ENCODE measurements at places on chromosomes 3 and 15.

GRCh38 chr3:109874896-109875708 lies 537.8 kb upstream of the DPPA4 start:
- no peak for DNase-seq

DNA sequence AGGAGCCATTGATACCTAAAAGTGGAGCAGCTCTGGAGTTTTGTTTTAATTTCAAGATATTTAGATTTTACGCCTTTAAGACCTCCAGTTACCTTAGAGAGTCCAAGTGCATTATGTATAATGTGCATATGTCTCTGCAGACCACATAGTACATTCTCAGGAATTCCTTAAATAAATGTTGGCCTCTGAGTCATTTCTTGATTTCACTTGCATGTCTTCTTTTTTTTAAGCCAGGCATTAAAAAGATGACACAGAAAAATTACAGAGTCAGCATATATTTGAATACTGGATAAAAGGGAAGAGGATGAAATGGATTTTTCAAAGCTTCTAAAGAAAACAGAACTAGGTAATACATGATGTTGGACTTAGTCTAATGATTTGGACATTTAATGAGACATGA lies 125.2 kb downstream of the TMCO5A start:
- DNase-seq: no peak

DNA sequence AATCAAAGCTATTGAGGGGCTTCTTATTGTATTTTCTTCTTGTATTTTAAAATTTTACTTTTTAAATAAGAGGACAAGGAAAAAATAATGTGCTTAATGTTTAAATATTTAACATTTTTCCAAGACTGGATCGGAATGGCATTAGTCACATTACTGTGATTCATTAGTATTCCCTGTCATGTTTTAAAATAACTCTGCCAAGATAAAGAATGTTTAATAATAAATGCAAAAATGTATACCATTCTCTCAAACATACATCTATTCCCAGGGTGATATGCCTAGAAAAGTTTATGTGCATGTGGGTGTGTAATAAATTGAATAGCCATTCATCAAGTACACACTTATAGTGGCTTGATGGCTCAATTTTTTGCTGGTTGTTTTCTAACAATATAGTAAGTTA lies 936.1 kb downstream of the PLOD2 start:
- DNase-seq: no peak

GRCh38 chr3:135513106-135514059 lies 452.1 kb upstream of the PPP2R3A start:
- DNase-seq: no peak

GRCh38 chr3:29668728-29669127 lies 387.9 kb downstream of the RBMS3 start:
- no peak for DNase-seq

GRCh38 chr15:67359431-67360079 lies 105.0 kb downstream of the IQCH start:
- no peak for DNase-seq

DNA sequence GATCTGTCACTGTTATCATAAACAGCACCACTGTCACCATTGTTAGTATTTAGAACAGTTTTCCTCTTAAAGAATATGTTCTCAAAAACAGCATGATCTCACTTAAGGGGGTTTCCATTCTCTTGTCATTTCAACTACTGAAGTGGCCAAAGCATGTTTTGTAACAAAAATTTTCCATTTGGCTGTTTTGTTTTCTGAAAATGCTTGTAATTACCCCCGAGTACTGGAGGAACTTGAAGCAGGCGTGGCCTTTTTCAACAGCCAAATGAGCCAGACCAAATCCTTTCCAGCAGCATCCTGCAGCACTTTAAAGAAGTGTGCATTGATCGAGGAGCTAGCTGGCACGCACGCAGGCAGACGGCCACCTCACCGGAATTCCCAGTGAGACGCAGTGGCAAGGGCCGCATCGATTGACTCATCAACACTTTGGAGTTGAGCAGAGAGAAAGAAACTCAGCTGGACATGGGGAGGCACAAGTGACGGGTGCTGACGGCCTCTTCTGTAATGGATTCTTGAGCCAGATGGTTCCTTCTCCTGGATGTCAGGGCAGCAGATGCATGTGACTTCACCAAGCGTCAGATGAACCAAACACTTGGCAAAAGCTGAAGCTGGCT lies 234.3 kb upstream of the IGF1R start:
- no peak for DNase-seq

DNA sequence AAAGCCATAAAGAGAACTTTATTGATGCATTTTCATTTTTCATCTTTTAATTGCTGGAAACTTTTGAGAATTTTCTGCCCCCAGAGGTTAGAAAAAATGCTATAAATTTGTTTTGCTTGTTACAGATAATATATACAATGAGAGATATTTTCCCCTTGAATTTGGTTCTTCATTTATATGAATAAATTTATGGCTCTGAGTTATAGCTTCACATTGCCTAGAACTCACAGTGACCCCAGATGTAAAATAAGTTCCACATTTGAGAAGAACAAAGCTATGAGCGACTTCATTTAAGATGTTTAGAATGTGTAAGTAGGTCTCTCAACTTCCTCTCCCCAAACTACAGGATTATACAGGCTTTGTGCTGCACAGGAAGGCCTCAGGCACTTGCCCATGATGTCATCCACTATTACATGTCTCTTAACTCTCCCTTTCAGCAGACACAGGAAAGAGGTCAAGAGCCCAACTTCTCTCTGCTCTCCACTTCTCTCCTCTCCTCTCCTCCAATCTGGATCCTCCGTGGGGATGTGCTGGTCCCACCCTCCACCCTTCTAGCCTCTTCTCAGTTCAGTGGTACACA lies 92.8 kb downstream of the DUT start:
- no peak for DNase-seq

DNA sequence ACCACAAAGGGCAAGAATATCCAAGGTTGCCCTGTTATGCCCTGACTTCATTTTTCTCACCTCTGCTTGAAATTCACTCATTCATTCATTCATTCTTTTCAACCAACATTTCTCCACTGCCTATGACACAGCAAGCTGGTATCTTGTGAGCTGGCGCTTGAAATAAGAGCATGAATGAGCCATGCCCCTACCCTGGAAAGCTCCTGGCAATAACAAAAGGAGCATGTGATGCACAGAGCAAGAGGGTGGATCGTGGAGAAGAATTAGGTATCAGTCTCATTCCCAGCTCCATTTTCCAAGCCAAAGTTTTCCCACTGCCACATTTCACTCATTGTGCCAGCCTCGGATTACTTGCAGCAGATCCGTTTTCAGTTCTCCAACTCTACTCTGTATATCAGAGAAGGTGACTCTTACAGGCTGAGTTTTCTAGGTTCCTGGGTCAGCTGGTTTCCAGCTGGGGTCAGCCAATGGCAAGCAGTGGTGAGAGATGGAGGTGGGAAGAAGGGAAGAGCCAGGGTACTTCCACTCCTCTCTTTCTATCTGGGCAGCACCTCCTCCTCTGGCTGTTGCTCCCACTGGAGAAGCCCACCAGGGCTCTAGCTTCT lies 144.8 kb downstream of the SUCLG2 start:
- DNase-seq: no peak

GRCh38 chr3:45907769-45908705 lies 21.7 kb downstream of the CCR9 start:
- no peak for DNase-seq

DNA sequence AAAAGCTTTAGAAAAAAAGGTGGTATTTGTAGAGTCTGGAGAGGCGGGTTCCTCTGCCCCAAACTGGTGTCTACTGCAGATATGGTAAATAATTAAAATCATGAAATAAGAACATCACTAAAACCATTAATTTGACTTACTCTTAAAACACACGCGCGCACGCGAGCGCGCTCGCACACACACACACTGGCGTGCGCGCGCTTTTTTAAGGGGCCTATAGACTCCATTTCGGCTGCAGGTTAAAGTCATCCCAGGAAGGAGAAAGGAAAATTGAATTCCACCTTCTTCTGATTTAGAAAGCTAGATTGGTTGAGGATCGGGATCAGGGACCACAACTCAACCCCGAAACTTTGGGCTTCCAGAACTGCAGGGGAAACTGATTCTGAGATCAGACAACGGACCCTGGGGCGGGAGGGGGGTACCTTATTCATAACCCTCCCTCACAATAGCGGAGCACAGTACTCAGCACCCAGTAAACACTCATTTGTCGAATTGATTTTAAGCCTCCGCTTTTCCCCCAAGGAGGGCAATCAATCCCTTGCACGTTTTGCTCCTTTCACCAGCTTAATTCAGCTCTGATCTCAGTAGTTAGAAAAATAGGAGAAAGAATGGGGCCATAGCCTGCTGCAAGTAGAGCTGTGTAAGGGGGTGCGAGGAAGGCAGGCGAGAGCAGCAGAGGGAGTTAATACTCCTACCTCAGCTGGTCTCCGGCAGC lies 509 bp upstream of the LRRC3B start:
- DNase-seq: no peak

GRCh38 chr15:35674873-35675781 lies 129.2 kb upstream of the DPH6 start:
- DNase-seq: no peak

- DNase-seq: no peak
Observed at GRCh38 chr3:71565976-71566375, 17.6 kb downstream of the FOXP1 start.

DNA sequence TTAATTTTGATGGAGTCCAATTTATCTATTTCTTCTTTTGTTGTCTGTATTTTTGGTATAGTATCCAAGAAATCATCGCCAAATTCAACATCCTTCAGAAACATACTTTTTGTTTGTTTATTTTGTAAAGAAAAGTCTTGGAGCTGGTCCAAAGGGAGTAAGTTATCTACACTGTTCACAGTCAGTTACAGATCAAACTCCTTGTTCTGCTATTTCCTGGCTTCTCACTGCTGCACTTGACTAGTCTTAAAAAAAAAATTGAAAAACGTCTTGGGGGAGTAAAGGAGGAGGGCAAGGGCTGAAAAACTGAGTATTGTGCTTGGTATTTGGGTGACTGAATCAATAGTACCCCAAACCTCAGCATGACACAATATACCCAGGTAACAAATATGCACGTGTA lies 105.6 kb downstream of the NFKBIZ start:
- DNase-seq: no peak

GRCh38 chr15:63004211-63004610 lies 38.3 kb upstream of the TPM1 start:
- DNase-seq: no peak

GRCh38 chr15:92142242-92143232 lies 251.1 kb upstream of the ST8SIA2 start:
- DNase-seq: no peak

DNA sequence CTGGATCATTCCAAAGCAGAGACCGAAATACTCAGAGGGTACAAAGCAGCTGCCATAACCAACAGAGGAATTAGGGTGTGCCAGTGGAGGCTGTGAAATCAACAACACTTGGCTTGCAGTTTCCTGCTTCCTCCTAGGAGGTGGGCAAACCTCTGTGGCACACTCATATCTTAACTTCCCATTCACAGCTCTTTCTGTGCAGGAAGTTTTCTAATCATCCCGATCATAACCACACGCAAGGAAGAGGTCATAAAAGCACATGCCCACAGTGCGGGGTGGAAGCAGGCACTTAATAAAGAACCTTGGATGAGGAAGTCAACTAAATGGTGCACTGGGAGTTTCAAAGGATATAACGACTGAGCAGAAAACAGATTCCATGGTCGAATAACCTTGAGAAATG lies 5.1 kb downstream of the SCAMP2 start:
- no peak for DNase-seq

DNA sequence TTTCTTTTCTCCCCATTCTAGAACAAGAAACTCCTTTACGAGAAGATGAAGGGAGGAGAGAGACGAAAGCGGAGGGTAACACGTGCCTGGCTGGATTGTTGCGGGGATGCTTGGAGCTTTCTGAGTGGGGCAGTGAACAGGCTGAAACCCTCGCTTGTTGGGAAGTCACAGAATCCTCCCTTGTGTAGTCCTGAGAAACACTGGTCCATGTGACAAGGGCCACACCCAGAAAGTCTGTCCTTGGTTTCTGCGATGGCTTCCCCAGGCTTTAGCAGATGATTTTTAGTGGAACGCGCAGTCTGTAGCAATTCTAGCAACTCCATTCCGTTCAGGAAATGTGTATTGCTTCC lies 26.1 kb upstream of the GREM1 start:
- no peak for DNase-seq

DNA sequence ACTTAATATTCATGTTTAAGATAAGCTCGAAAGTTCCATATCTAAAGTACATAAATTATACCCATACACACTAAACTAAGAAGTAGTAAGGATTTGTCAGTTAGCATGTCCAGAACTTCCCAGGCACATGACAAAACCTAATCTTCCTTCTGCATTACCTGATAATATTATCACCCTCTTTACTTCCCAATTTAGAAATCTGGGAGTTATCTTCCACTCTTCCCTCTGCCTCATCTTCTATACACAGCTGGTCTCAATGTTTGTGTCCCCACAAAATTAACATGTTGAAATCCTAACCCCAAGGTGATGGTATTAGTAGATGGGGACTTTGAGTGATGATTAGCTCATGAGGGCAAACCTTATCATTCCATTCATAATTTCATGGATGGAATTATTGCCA lies 15.3 kb downstream of the GABPB1 start:
- DNase-seq: no peak

GRCh38 chr3:122754929-122755328 lies 38.7 kb downstream of the HSPBAP1 start:
- no peak for DNase-seq

GRCh38 chr15:70016511-70016994 lies 81.2 kb downstream of the TLE3 start:
- DNase-seq: no peak

DNA sequence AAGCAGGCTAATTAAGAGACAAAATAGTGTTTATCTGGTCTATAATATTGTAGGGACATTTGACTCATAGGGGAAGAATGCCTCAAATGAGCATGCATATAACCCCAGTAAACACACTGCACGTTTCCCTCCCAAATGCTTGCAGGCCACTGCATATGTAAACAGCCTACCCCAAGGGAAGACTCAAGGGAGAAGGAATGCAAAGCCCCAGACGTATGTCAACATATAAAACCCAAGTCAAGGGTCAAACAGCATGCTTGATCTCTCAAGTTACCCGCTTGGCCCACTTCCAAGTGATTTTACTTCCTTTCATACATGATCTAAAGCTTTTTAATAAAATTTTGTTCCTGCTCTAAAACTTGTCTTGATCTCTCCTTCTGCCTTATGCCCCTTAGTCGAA lies 1090.0 kb downstream of the OTOL1 start:
- DNase-seq: no peak

- DNase-seq: no peak
Observed at GRCh38 chr15:41868321-41868720, 25.5 kb downstream of the SPTBN5 start.

GRCh38 chr3:25448750-25449692 lies 21.0 kb downstream of the RARB start:
- no peak for DNase-seq

All from stimulated activated CD4-positive, alpha-beta T cell treated with anti-CD3 and anti-CD28 coated beads, TNF-alpha, amount 100 ng/mL, for 4 hours (primary cell).